ENCODE measurements at places on chromosomes 4 and X.
A peak's percentile ranks its signal among the peaks of the same experiment; 100 is the strongest.

DNA sequence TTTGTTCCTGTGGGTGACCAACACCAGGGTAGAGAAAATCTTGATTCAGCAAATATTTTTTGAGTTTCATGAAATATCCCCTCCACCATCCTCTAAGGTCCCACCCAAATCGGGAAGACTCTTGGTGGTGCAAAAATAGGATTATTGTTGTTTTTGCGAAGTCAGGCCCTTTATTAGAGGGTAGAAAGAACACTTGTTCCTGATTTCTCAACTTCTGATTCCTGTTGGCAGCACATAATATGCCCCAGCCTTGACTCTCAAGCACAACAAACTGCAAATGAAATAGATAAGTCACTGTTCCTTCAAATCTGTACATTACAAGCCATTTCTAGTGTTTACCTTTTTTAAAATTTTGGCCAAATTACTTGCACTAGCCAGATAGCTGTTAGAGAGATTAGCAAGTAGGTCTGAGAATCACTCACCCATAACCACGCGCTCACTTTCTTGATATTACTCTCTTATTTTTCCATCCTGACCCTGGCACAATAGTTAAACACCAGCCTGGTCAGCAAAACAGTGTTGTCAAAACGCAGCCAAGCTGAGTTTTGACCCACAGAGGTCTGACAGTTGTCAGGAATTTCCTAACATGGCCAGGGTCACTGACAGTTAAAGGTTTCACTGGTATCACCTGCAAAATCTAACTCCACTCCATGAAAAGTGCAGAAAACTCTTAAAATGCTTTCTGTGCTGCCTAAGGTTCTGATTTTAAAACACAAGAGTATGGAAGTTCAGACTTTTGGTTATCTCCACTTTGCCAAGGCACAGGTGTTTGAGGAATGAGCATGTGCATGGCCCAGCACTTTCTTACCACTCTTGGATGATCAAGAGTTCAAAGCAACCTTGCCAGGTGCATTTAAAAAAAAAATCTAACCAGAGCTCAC lies 69.8 kb downstream of the RBM47 start:
- DNase-seq, result no peak

DNA sequence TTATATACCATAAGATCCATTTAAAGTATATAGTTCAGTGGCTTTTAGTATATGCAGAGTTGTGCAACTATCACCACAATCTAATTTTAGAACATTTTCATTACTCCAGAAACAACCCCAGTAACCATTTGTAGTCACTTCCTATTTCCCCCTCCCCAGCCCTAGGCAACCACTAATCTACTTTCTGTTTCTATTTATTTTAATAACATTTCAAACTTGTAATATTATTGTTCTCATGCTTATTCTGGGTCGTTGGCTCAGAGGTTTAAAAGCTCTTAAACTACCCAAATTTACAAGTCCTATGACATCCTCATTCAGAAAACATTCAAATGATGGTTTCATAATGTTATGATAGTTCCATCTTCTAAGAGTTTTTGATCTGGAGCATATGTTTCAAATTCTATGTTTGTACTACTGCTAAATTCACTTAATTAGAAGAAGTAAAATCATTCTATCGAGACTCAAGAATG lies 18.4 kb downstream of the XIAP start:
- DNase-seq, result no peak

DNA sequence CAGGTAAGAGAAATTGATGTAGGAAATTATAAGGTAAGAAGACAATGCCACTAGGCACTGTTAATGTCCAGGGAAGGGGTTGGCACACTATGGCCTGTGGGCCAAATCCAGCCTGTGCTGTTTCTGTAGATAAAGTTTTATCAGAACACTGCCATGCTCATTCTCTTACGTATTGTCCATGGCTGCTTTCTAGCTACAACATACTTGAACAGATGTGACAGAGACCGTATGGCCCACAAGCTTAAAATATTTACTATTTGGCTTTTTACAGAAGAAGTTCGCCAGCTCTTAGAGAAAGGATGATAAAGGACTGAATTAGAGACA lies 168.0 kb downstream of the CDS1 start:
- no peak for DNase-seq

DNA sequence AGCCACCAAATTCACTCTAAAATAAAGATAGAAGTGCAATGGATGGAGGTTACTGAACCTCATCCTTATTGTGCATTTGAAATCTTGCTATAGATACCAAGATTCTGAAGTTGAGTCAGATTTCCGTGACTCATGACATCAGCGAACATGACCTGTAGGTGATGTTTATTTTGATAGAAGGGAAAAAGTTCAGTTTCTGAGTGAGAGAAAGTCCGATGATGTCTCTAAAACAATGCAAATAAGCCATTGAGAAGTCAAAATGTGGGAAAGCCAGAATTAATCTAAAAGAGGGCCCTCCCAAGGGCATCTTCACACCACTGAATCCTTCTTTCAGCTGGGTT lies 20.0 kb downstream of the PHOX2B start:
- no peak for DNase-seq

DNA sequence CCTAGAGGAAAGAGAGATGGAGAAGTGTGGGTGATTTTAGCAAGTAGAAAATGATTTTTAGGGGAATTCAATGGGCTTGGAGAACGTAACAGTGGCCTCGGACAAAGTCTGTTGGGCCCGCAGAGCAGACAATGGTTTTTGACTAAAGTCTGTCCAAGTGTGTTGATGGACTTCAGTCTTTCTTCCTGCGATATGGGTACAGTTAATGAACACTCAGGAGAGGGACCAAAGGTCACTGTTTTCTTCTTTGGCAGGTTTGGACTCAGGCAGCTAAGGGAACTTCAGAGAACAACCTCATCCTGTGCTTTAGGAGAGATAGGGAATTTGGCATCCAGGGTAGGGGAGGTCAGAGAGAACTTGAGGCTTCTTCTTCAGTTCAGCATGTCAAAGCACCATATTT lies 38.0 kb downstream of the CC2D2A start:
- no peak for DNase-seq

DNA sequence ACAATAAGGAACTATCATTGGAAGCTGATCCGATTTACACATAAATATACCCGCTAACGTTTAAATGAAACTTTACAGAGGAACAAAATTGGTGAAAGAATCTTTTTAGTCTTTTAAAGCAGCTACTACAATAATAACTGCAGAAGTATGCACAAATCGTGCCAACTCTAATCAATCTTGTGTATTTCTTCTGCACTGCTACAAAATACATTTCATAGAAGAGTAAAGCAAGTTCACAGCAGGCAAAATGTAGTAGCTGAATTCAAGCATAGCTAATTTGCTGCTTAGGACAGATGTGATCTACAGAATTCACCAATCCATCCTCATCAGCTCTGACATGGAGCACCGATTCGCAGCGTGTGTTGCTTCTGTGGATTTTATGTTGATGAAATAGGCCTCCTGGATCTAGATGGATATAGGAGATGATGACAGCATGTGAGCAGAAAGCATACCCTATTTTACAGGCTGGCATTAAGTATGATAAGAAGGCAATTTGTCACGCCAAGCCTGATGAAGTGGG lies 367.3 kb upstream of the FGF13 start:
- DNase-seq, result no peak

GRCh38 chrX:153687121-153688039 lies at the start of gene SLC6A8:
SLC6A8 (plus strand) TSS chrX:153687926; CDS start chrX:153688575, 649 bp downstream.
- no peak for DNase-seq

- DNase-seq, result no peak
Measured at GRCh38 chrX:129831091-129831885, 12.4 kb downstream of the ZDHHC9 start.

- DNase-seq, result peak; percentile 80
Measured at GRCh38 chr4:150501009-150501727, 80.8 kb upstream of the MAB21L2 start.

DNA sequence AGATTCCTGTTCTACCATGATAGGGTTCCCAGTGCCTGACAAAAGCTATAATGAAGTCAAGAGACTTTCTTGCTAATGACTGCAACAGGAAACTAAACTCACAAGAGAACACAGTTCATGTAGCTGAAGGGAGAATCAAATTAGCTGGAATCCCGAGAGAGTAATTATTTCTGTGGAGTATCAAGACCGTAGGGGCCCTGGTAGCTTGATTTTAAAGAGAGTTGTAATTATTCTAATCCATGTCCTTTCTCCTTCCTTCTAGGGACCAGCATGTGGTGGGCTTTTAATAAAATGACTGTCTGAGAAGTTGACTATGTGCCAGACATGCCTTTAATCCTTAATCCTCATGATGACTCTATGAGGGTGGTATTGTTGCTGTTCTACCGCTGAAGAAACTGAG lies 1.7 kb upstream of the TRPC5OS start:
- no peak for DNase-seq

DNA sequence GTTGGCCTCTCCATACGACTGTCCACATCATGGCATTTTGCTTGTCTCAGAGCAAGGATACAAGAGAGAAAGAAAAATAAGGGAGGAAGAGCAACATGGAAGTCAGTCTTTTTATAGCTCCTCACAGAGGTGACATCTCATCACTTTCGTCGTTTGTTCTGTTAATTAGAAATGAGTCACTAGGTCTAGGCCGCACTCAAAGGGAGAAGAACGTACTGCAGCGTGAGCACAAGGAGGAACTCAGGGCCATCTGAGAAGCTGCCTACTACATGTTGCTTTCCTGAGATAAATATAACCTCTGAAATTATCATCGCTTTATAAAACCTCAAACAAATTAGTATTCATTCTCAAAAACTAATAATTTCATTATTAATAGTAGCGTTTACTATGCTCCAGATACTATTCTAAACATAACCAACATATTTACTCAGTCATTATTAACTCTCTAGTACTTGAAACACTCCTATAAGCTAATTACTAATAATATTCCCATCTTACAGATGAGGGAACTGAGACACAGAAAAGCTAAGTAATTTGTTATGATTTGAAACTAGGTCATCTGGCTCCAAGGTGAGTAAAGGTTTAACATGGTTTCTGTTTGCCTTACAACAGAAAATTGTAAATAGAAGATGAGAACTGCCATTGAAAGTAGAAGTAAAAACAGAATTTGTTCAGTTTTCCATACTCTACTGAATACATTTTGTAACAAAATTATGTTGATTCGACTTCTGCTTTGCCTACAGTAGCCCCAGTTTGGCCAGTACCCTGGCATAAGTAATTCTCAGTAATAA lies 213.2 kb upstream of the UGT8 start:
- no peak for DNase-seq

GRCh38 chrX:19627081-19627480 lies 111.8 kb upstream of the MAP3K15 start:
- no peak for DNase-seq

GRCh38 chr4:33711826-33712225 lies 2532.5 kb downstream of the ARAP2 start:
- no peak for DNase-seq

DNA sequence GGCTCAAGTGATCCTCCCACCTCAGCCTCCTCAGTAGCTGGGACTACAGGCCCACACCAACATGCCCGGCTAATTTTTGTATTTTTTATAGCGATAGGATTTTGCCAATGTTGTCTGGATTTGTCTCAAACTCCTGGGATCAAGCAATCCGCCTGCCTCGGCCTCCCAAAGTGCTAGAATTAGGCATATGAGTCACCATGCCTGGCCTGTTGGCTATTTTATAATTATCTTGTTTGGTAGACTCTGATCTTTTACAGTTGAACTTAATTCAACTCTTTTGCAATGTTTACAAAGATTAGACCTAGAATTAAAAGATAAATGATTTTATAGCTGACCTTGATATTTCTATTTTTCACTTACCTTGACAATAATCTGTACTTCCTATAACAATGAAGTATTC lies 18.0 kb downstream of the DCK start:
- no peak for DNase-seq

DNA sequence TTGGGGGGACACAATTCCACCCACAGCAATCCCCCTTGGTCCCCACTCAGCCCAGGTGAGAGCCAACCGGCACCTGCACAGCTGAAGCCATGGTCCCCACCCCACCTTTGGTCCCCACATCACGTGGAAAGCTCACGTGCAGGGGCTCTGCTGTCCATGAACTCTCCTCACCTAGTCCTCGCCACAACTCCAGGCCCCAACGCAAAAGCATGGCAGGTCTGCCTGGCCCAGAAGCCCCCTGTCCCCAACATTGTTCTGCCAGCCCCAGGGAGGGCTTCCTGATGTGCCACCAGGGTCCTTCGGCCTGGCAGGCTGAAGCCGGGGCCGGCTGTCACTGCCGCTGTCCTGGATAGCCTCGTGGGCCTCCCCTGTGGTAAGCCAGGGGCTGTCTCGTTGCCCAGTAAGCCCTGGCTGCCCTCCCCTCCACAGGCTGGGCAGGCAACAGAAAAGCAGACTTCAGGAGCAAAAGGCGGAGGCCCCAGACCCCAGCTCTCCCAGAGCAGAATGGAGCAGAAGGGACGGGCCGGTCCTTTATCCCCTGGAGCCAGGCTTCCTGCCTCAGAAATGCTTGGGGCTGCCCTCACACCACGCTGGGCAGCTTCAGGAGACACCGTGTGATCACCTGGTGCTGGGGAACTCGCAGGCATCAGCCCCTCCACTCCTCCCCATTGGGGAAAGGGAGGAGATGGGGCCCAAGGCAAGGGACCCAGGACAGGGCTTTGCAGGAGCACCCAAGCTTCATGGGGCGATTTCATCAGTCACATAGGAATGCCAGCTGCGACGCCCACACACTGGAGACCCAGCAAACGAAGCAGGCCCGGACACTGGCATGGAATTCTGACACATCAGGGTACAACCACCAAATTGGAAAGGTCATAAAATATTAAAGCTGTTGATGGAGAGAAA lies 103.7 kb downstream of the ADRA2C start:
- DNase-seq, result no peak

DNA sequence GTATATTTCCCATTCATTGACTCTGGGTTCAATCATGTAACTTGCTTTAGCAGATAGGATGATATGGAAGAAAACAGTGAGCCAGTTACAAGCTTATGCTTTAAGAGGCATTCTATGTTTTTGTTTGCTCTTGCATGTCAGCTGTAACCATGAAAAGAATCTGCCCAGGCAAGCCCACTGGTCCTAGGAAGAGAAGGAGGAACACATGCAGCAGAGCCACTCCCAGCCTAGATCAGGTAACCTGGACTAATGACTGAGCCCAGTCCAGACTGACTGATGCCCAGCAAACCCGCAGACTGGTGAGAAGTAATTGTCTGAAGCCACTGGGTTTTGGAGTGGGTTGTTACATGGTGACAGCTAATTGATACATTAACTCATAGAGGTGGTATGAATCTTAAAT lies 167.9 kb downstream of the COL4A6 start:
- DNase-seq, result no peak

- peak; percentile 54 for DNase-seq
Measured at GRCh38 chr4:147361726-147362125, 119.2 kb upstream of the EDNRA start.

DNA sequence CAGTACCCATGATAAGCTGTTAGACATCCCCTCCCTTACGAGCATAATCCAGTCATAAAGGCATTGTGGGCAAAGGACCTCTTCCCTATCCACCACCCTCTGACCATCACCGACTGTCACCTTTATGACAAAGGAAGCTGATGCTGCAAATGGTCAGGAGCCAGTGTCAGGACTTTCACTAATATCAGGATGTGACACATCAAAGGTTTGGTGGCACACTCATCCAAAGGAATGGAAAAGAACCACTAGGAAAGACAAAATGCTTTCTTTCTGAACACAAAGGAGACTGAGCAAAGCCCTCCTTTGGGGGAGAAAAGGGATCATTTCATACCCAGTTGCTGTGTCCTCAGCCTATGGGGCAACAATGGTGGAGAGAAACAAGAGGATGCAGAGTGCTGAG lies 66.9 kb upstream of the PROM1 start:
- no peak for DNase-seq

GRCh38 chr4:106370214-106370613 lies 1.6 kb upstream of the GIMD1 start:
- no peak for DNase-seq

GRCh38 chr4:8205749-8206611 lies 6.9 kb downstream of the SH3TC1 start:
- no peak for DNase-seq

Data from HS-5 (cell line).